Mesothelial cell of epicardium (in vitro differentiated cells): ENCODE measurements at places on chromosomes 1 and 21.

DNA sequence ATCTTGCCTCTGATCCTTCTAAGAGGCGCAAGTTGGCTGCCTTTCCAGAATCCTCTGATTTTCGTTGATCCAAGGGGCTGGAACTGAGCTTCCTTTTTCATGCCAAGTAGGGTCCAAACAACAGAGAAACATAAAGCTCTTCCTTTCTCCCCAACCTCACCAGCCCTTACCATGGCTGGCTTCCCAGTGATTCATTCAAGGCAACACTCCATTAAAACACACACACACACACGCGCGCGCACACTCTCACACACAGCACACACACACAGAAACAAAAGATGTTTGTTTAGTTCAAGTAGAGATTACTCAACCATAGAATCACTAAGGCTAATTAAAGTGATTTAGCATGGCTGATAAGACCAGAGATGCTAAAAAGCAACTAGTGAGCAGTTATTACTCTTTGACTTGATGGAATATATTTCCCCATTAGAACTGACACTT lies 13.0 kb upstream of the GUCA2A start:
- DNase-seq = no peak

DNA sequence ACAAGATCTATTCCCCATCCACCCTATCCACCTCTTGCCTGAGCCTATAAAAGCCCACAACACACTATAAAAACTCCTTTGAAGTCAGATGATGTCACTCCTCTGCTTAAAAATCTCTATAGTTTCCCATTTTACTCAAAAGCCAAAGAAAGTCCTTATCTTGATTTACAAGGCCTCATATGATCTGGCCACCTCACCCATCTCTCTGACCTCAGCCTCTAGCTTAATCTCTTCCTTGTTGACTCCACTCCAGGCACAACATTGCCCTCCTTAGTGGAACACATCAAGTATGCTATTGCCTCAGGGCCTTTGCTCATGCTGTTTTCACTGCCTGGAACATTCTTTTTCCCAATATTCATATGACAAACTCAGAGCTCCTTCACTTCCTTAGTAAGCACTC lies 33.3 kb downstream of the ZNF281 start:
- DNase-seq = no peak

DNA sequence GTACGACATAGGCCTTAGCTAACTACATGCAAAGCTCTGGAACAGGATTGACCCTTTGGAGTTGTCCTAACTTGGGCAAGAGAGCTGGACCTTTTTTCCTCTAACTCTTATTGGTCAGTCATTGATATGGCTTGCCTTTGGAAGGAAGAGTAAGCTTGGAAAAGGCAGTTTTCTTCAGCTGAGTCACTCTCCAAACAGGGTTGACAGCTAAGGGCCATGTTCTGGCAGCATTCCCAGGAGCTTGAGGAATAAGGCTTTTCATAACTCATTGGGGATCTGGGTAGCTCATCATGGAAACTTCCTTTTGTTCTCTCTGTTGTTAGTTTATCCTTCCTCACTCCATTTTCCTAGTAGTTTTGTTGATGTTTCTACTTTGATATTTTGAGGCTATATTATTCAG lies 14.5 kb upstream of the ERRFI1 start:
- DNase-seq = no peak

DNA sequence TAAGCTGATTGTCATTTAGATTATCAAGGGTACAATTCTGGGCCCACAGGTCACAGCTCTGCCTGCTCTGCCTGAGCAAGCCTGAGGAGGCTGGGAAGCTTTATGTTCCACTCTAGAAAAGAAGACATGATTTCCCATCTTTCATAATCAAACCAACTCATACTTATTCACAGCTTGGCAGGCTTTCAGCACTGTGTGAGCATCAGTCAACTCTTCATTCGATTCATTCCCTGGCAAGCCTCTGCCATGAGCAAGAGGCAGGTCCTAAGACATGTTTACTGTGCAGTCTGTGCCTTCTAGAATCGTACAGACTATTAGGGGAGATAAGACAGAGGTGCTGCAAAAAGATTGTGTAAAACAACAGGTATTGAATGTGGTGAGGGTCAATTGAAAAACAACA lies 24.5 kb upstream of the KIRREL1 start:
- DNase-seq = no peak

DNA sequence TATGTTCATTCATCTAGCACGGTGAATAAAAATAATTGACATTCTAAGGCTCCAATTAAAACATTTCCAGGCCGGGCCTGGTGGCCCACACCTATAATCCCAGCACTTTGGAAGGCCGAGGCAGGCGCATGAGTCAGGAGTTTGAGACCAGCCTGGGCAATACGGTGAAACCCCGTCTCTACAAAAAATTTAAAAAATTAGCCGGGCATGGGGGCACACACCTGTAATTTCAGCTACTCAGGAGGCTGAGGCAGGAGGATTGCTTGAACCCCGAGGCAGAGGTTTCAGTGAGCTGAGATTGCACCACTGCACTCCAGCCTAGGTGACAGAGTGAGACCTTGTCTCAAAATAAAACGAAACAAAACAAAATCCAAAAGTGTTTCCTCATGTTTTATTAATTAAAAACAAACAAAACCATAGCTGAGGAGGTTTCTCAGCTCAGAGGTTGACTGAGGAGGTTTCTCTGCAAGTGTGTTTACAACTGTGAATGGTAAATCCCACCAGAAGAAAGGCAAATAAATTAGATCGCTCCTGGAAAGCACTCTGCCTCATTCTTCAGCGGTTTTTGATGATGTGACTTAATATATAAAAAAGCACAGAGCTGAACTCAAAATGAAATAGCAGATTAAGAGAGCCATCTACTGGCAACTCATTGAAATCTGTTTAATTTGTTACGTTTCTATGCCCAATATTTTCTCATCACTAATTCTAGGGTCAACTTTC lies 37.7 kb upstream of the ATG4C start:
- no peak for DNase-seq

GRCh38 chr1:227315629-227316346 lies 2.5 kb downstream of the CDC42BPA start:
- DNase-seq = no peak

GRCh38 chr1:942864-943533 lies 16.1 kb downstream of the NOC2L start:
- DNase-seq = no peak

DNA sequence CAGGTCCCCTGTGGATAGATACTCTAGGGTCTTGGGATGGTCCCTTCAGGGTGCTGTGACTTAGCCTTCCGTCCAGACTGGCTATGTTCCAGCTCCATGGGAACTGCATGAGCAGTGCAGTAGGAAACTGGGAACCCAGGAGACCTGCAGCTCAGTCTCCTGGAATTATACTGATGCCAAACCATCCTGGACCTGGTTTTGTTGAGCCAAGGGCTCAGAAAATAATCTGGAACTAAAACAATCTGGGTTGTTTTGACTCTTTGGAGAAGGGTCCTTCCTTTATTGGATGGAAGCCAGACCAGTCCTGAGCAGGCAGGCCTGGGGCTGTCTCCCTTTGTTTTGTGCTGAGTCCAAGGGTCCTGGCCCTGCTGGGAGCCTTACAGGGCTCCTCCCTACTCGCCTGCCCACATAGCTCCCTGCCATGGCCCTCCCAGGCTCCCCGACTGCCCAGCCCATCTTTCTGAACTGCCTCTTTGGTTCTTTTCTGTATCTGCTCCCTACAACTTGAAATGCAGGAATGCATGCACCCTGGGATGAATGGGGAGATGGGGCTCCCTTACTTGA lies 1.2 kb downstream of the IPO13 start:
- DNase-seq = no peak

DNA sequence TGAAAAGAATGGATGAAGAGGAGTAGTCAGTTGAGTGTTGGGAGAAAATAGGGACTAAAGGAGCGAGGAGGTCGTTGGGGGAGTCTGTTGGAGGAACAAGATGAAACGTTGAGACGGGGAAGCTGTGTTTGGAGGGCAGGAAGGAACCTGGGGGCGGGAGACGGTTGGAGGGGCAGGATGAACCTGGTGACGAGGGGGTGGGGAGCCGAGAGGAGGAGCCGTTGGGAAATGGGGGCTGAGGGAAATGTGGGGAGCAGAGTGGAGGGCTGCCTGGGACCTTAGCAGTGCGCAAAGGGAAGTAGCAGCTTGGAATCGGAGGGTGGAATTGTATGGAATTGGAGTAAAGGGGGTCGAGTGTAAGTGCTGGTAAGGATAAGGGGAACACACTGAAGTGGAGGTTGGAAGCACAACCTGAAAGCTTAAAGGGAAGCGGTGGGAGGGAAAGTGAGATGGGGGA lies 630 bp downstream of the MTF2 start:
- DNase-seq = peak; percentile 44

DNA sequence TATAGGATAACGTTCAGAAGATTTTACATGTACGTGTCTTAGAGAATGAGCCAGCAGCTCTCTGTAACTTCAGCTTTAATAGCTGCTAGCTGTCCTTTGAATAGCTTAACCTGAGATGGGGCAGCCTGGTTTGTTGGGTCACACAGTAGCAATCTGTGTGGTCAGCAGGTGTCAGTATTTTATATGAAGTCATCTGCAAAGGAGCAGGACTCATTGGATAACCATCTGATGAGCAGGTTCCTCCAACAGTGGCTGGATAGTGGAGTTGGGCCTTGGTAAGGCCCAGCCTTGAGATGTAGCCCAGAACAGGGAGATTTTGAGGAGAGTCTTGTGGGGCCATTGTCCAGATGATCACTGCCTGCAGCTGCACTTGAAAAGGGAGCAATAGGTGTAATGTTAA lies 6.4 kb downstream of the GSTM5 start:
- DNase-seq = no peak

- no peak for DNase-seq
Observed at GRCh38 chr1:248910761-248911160, 4.7 kb downstream of the PGBD2 start.

DNA sequence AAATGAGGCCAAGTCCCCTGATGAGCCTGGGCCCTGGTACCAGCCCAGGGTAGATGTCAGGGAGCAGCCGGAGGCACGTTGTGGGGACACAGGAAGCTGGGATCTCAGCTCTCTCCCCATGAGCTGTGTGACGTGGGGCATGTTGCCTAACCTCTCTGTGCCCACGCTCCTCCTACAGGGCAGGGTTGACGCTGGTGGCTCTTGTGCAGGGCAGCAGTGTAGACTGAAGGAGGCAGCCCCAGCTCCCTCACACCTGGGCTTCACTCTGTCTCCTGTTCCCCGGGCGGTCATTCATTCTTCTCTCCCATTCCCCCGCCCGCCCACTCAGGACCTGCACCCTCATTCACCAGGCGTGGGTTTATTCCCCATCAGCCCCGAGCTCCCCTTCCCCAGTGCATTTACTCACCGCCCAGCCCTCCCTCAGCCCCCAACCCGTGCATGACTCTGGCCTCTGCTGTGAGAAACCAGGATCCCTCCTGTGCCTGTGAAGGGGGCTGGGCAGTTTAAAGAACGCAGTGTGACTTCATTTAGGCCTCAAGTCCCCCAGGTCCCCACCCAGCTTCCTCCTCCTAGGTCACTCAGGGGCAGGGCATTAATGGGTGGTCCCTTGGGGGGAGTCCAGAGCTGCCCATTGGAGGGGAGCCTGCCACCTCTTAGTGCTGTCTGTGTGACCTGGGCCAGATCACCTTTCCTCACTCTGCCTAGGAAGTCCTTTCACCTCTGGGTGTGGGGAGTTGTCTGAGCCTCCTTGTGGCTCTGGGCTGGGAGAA lies 285.7 kb downstream of the PTPRU start:
- DNase-seq = peak; percentile 16

- no peak for DNase-seq
Observed at GRCh38 chr1:75916834-75917233, 15.4 kb downstream of the ASB17 start.

DNA sequence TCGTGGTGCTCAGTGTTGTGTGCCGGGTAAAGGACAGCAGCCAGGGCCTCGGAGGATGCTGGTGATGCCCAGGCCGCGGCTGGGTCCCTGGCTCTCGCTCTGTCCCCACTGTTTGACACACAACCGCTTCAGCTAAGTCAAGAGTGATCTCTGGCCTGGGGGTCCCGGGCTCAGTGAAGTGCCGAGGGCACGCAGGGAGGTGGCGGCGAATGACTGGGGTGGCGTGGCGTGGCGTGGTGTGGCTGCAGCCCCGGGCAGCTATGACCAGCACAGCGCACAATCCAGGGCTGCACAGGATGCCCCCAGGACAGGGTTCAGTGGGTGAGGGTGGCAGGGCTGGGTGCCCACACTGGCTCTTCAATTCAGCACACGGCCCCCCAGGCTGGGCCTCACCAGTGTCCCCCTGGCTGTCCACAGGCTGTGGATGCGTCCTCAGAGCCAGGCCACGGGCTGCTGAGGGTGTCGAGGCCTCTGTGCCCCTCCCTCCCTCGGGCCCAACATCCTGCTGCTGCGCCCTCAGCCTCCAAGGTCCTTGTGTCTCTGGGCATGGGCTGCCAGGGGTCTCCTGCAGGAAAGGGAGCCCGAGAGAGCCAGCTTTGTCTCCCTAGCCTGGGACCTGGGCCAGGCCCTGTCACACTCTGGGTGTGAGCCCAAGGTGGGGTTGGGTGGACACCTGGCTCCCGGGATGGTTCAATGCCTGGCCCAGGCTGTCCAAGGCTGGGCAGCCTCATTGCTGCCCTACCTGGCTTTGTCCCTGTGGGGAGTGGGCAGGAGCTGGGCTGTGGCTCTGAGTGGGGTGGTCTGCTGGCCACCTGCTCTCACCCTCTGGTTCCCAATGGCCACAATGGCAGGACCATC lies 12.0 kb upstream of the SKI start:
- DNase-seq = no peak

- DNase-seq = no peak
Observed at GRCh38 chr1:93339171-93339697, 6.5 kb upstream of the DR1 start.

- DNase-seq = no peak
Observed at GRCh38 chr1:45769261-45769932, 18.9 kb upstream of the IPP start.

DNA sequence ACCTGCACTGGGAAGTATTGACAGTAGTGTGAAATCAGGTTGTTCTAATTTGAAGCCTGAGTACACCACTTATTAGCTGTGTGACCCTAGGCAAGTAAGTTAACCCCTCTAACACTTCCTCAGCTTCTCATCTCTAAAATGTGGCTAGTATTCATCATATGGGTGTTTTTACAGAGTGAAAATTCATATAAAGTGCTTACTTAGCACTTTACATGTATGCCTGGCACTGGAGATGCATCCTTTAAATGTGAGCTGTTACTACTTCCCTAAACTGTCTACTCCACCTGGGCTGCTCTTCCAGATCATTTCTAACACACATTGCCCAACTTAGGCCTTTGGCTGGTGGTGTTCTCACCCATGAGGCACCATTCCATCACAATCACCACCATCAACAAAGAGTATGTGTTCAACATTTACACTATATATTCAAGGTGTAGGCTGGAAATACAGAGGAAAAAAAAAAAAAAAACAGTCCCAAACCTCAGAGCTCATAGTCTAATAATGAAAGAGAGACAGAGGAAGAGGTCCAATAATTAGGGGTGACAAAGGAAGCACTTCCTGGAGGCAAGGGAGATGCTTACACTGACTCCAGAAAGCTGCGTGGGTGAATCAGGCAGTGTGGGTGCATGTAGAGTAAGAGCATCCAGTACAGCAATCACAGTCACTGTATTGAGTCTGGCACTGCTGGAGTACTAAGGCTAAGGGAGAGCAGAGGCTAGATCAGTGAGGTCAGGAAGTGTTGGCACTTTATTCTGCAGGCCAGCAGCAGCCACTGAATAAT lies 3.6 kb downstream of the STX6 start:
- DNase-seq = no peak
